Hypothalamus (tissue), 51 donors: ENCODE measurements at places on chromosomes 5 and 9.

- DNase-seq, result no peak
Measured at GRCh38 chr5:151454166-151454565, 6.8 kb downstream of the SLC36A1 start.

DNA sequence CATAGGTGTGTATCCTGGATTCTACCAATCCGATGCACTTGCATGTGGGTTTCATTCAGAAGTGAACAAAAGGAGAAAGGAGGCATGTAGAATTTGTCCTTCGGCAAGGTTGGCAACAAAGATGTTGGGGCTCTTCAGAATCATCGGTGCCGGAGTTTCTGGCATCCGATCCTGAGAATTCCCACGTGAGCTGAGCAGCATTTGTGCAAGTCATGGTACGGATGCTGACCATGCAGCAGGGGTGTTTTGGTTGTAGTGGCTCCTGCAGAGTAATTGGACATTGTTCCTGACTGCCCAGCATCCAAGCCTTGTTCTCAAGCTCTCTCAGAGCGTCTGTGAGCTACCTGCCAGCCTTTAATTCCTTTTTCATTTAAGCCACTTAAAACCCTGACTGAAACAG, 19.0 kb upstream of the POC5 start:
- no peak for DNase-seq

DNA sequence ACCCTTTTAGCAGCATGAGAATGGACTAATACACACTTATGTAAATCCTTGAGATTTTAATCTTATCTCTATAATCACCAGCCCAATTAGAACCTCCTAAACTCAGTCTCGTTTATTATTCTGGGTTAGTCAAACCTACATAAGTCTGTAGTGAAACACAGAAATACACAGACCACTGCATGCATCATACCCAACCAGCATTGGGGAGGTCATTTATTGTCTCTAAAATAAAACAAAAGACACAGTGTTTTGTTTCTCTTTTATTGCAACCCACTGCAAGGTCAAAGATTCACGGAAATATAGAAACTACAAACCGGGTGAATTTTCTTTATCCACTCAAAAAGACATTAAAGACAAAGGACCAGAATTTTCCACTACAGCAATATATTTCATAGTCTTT, 188.1 kb upstream of the EFNA5 start:
- DNase-seq, result no peak

GRCh38 chr9:130138171-130138653, 34.0 kb upstream of the NCS1 start:
- DNase-seq, result peak; percentile 34

GRCh38 chr5:123364441-123365155, 58.6 kb downstream of the CEP120 start:
- DNase-seq, result no peak

DNA sequence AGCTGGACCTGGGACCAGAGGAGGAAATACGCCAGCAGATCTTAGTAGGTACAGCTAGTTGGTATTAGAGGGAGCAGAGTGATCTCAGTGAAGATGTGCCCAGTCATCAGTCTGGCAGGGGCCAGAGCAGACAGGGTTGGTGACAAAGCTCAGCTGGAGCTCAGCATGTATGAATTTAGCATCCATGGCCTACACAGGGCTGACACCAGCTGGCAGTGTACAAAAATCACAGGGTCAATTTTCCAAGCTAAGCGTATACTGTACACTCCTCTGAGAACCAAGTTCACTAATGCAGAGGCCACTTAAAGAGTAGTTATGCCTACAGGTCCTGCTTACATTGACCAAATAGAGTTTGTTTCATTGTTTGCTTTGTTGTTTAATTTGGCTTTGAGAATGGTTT, 146.6 kb downstream of the SLC24A2 start:
- peak; percentile 28 for DNase-seq

DNA sequence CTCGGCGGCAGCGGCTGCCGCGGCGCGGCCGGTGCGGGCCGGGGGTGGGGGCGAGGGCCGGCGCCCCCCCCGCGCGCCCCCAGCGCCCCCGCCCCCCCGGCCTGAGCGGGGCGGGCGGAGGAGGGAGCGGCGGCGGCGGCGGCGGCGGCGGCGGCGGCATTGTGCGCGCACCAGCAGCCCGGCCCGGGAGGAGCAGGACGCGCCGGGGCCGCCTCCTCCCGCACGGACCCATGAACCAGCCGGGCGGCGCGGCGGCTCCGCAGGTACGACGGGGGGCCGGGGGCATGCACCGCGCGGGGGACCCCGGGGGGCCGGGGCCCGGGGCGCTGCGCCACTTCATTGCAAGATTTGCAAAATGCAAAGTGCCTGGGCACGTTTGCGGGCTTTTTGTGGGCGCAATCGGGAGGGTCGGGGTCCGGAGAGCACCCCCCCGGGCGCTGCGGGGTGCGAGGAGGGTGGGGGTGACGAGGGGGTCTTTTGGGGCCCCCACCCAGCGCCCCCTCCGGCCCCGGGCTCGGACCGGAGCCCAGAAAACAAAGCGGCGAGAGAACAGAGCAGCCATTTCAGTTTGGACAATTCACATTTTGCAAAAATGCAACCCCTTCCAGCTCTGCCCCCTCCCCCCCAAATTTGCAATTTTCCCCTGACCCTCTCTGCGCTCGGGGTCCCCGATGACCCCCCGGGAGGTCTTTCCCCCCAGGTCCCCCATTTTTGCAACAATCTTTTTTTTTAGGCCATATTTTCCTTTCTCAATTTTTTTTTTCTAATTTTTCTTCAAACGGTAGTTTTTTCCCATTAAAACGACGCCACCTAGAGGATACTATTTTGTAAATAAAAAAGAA, at the start of gene ZNF618:
Gene ZNF618 (plus strand): TSS at position 159 of the 842 bp plus-strand sequence. CDS start 72 bp downstream, at position 231.
- DNase-seq, result no peak

DNA sequence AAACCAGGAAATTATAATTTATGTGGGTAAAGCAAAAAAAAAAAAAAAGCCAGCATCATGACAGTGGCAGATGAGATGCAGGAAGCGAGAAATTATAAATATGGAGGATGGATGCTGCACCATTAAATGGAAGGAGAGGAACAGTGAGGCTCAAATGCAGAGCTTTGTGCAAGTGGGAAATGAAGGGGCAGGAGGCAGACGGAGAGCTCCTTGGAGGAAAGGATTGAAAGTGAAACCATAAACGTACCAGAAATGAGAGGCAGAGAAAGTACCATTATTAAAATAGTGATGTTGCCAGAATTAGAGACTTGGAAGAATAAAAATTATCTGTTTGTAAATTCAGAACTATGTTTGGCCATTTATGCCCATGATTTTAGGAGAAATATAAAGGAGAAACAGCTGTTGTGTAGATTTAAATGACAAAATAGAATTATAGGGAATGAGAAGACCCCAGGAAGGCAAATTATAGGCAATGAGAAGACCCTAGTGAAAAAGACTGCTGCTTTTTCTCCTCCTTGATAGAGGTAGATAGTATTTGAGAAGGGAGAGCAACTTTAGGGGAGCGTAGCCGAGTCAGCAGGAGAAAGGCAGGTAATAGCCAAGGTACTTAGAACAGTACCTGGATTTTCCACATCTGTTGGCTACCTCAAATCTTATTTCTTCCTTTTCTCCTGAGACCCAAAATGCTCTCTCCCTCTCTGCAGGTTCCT, 341.0 kb upstream of the CD180 start:
- no peak for DNase-seq

GRCh38 chr9:92180669-92181181, 65.5 kb upstream of the SPTLC1 start:
- DNase-seq, result no peak

DNA sequence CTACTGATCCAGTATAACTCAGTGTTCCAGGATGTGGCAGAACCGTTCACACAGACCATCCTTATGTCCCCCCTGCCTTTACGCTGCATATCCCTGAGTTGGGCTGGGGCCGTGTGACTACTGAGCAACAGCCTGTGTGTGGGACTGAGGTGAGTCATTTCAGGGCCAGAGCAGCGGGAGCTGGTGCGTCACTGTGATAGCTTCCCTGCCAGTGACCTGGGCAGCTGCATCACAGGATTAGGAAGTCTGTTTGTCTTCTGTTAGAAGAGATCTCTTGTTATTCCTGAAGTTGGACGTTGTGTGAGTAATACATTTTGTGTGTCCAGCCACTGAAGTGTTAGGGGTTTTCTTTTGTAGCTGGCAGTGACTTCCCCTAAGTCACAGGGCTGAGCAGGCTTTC, 35.6 kb downstream of the TPPP start:
- no peak for DNase-seq

GRCh38 chr5:176590035-176590717, 19.8 kb downstream of the GPRIN1 start:
- no peak for DNase-seq

- no peak for DNase-seq
Measured at GRCh38 chr9:7454624-7455023, 345.0 kb downstream of the DMAC1 start.

DNA sequence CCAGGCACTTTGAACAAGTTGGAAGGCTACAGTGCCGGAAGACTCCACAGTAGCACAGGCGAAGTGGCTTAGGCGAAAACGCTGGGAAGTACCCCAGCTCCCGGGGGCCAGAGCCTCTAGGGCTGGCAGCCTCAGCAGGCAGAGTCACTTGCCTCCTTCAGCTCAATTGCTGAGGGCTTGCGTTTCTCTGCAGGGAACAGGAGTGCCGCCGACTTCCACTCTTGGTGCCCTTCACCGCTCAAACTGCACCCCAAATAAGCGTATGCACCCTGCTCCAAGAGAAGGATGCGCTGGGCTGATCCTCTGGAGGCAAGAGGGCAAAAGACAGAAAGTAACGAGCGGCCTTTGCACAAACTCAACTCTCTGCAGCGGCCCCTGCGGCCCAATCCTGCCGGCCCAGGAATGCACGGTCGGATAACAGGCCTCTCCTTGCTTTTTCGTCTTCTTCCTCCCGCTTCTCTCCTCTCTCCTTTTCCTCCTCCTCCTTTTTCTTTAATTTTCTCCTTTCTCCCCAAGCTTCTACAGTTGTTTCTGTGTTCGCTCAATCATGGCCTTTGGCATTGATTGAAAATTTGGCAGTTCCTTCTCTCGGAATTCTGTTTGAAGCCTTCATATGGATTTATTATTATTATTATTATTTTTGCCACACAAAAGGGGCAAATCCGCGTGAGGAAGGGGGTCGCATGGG, 1.1 kb upstream of the S1PR3 start:
- no peak for DNase-seq

- DNase-seq, result no peak
Measured at GRCh38 chr9:117722108-117722761, 18.0 kb downstream of the TLR4 start.

DNA sequence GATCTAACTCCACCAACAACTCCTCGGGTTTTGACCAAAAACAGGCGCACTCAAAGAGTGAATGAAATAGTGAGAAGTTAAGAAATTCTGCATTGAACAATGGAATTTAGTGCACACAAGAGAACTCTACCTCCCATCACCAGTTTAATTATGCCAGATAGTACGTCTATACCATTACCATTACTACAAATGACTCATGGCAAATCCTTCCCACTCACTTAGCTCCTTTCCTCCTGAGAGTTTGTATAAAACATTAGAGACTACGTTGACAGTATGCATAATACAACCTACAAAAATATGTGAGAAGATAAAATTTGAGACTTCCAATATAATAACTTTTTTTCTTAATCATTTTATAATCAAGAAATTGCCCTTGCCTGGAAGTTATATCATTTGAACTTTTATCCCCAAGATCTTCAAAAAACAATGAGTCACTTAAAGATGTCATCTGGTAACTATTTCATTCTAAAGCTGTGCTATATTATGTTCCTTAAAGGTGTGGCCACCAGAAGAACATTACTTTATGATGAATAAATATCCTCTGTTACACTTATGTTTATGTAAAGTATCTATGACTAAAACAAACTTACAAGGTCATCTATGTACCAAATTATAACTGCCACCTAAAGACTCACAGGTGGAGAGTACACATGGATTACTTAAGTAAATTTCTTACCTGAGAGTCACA, 297.9 kb upstream of the PTGER4 start:
- DNase-seq, result no peak

DNA sequence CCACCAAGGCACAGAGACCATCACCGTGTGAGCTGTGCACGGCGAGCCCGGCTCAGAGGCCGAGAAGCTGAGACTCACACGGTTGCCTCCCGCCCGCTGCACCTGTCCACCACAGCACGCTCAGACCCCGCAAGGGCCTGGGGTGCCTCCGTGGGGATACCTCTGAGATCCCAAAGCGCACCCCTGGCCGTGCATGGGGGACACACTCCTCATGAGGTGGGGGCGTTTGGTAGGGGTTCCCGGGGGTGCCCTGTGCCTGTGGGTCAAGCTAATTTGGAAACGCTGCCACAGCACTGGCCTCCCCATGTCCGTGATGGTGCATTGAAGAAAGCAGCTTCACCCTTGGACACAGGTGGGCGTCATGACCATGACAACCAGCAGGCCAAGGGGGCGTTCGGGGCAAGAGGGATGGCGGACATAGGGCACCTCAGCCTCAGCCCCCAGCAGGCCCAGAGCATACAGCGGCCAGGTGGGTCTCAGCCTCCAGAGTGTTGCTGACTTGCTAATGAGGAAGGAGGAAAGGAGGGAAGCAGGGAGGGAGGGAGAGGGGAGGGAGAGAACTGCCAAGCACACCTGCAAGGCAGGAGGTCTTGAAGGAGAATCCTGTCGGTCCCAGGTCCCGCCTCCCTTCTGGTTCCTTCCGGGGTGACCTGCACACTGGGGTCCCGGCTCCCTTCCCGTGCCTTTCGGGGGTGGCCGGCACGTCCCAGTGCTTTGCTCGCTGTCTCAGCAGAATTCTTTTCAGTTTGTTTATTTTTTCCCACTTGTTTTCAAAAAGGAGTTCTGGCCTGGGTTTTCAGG, 34.7 kb downstream of the GLT6D1 start:
- no peak for DNase-seq

- DNase-seq, result no peak
Measured at GRCh38 chr5:173413471-173413982, 85.3 kb upstream of the STC2 start.

- no peak for DNase-seq
Measured at GRCh38 chr5:112346411-112347044, 72.5 kb downstream of the EPB41L4A start.

GRCh38 chr5:14920121-14920520, 48.5 kb upstream of the ANKH start:
- DNase-seq, result no peak

GRCh38 chr5:73615085-73615484, 10.9 kb upstream of the ARHGEF28 start:
- no peak for DNase-seq

- no peak for DNase-seq
Measured at GRCh38 chr5:54443270-54443669, 12.2 kb upstream of the HSPB3 start.

DNA sequence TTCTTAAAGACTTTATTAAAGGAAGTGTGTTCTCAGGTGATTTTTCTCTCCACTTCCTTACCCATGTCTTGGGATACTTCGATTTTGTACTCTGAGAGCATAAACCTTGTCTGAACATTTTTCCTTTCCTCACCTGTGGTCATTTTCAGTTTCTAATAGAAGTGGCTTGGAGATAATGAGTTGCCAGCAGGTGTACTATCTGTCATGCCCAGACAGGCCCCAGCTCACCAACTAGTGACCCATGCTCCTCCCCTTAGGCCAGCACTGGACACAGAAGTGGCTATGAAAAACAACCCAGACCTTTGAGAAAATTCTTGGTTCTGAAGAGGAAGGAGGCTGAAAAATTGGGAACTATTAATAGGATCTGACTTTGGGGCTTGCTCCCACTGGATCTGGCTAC, 49.2 kb upstream of the SMIM32 start:
- DNase-seq, result no peak

- DNase-seq, result no peak
Measured at GRCh38 chr5:90055831-90056328, 353.7 kb downstream of the CETN3 start.
